Smooth muscle cell of trachea (primary cell): ENCODE measurements at places on chromosomes 1 and 21. TPM values are rescaled to one million over a fixed set of nuclear protein-coding genes. Genes with fewer than 3 reads are reported as not detected.

Gene MEX3A
- total RNA-seq, result 0.73 and 2.0 TPM in 2 replicates

Gene SLAMF1
- not detected in 2 replicates for total RNA-seq

Gene SH2D5
- total RNA-seq, result 4.2 and 6.3 TPM in 2 replicates

Gene LRRC42
- 34.4 and 35.3 TPM in 2 replicates for total RNA-seq

Gene CADM3
- total RNA-seq, result not detected in 2 replicates
